GM23248 (cell line): ENCODE measurements at places on chromosomes 2 and 18.

- no peak for DNase-seq
These were observed 135.2 kb downstream of the RNF144A start for GRCh38 chr2:7052404-7052803.

GRCh38 chr18:59927246-59927825 is 27.5 kb downstream of the PMAIP1 start:
- DNase-seq, result peak; percentile 25

DNA sequence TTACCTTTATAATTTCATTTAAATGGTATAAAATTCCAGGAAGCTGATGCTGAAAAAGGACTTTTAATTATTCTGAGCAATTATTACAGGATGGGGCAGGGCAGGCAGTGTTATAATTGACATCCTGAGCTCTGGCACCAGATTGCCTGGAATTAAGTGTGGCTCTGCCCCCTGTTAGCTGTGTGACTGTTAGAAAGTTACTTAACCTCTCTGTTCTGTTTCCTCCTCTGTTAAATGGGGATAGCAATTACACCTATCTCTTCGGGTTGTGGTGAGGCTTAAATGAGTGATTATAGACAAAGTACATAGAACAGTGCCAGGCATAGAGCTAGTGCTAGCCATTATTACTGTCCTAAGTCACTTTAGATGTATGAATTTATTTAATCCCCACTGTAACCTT is 327.3 kb downstream of the SMAD2 start:
- DNase-seq, result no peak

DNA sequence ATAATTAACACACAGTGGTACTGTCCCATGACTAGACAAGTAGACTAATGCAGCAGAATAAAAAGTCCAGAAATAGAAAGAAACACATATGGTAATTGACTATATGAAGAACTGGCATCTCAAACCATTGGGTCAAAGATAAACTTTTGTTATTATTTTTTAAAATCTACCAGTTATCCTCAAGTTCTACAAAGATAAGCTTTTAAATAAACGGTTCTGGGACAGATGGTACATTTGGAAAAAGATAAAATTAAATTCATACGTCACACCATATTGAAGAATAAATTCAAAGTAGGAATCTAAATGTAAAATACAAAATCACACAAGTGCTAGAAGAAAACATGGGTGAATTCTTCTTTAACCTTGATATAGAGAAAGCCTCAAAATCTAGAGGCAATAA is 37.6 kb upstream of the PLEKHM3 start:
- DNase-seq, result no peak

DNA sequence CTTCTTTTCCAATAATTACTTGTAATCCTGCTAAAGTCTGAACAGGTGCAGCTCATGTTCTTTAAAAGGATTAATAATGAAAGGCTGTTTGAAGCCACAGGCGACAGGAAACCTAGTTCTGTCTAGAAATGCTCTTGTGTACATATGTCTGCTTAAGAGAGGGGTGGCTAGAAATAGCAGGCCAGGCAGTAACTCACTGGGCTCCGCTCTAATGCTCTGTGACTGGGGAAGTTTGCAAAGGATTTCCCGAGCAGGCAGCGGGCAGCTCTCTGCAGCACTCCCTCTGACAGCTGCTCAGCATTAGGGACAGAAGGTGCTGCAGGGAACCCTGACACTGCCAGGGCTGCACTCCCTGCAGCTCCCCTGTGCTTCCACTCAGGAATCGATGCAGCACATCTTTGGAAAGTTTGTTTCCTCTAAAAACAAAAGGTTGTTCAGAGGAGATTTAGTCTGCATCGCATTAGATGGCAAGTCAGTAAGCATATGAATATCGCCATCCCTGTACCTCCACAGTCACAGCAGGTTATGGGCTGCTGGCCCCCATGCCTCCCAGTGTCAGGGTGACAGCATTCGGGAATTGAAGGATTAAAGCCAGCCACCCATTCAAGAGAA is 33.1 kb upstream of the TTC39C start:
- DNase-seq, result no peak

- peak; percentile 84 for DNase-seq
These were observed at the start of gene HOXD1 for GRCh38 chr2:176187899-176188773. Gene HOXD1 (plus strand): TSS chr2:176188668. CDS start chr2:176188802, 134 bp downstream.

GRCh38 chr2:14901737-14902136 is 269.2 kb downstream of the LRATD1 start:
- DNase-seq, result no peak
